Dermis microvascular lymphatic vessel endothelial cell (primary cell): ENCODE measurements at places on chromosomes 12 and 14. TPM values are rescaled to one million over a fixed set of nuclear protein-coding genes. Genes with fewer than 3 reads are reported as not detected.

DNA sequence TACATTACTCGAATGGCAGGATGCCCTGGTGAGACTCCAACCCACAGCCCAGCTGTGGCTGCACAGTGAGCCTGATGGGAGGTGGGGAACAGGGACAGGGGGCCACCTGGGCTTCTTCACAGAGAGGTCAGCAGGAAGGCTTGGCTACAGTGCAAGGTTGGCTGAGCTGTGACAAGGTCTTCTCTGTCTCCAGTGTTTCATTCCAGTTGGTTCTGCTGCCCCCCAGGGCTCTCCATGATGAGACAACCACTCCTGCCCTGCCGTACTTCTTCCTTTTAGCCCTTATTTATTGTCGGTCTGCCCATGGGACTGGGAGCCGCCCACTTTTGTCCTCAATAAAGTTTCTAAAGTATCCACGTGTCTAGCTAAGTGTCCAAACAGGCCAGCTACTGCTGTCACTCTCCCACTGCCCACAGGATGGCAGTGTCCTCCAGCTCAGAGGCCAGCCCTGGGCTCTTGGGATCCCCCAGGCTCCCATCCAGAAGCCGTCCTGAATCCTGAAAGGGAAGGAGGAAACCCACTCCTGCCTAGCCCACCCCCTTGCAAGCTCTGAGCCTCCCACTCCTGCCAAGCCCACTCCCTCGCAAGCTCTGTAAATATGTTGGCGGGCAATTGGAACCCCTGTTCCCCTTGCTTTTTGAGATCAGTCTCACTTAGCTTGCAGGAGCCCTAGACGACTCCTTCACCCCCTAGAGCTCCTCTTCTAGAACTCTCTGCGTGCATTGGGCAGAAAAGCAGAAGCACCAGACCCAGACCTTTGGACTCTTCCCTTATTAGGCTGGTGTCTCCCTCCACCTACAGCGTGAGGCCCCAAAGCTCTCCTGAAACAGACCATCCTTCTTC is 5.4 kb downstream of the C1QL4 start:
- peak; percentile 68 for DNase-seq

FAM90A1 gene
- total RNA-seq, result not detected in 2 replicates

DNA sequence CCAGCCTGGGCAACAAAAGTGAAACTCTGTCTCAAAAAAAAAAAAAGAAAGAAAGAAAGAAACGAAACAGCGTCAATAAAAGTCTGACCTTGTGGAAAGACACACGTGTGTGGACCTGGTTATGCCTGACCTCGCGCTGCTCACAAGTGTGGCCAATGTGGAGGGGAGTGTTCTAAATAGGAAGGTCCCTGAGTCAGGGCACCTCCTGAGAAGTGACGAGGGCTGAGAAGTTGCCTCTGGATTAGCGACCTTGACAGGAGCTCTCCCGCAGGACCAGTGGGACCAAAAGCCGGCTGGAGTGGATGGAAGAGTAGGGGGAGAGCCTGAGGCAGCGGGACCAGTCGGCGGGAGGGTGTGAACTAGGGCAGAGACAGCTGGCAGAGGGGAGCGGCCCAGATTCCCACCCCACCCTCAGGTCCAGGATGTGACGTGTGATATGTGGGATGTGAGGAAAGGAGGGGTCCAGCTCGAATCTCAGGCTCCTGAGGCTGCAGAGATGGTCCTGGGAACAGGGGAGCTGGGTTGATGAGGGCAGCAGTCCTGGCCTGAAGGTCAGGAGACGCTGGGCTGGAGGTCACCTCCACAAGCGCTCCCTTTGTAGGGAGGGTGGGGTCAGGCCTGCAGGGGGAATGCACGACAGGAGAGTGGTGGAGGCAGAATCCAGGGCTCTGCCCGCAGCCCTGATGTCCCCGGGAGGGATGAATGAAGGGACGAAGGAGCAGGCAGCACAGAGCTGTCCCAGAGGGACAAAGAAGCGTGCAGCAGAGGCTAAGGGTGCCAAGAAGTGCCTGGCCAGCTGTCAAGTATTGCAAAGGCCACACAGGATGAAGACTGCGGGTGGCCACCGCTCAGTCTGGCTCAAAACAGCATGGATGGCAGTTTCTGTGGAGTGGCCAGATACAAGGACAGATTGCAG is 24.8 kb upstream of the GPR68 start:
- DNase-seq, result no peak

CLEC6A gene
- not detected in 2 replicates for total RNA-seq
